Suprapubic skin (tissue), 4 donors: ENCODE measurements at places on chromosomes 4 and X. TPM values are rescaled to one million over a fixed set of nuclear protein-coding genes. Genes with fewer than 3 reads are reported as not detected.

Gene CT45A1
- not detected for total RNA-seq

Gene BEX1
- total RNA-seq: not detected

Gene XAGE1A
- not detected for total RNA-seq

Gene SHISA3
- total RNA-seq: not detected

Gene PPP4R3C
- total RNA-seq: not detected
